Sciatic nerve (tissue), 2 donors: ENCODE measurements at places on chromosomes 13 and 19. TPM values are rescaled to one million over a fixed set of nuclear protein-coding genes. Genes with fewer than 3 reads are reported as not detected.
A peak's percentile ranks its signal among the peaks of the same experiment; 100 is the strongest.

DNA sequence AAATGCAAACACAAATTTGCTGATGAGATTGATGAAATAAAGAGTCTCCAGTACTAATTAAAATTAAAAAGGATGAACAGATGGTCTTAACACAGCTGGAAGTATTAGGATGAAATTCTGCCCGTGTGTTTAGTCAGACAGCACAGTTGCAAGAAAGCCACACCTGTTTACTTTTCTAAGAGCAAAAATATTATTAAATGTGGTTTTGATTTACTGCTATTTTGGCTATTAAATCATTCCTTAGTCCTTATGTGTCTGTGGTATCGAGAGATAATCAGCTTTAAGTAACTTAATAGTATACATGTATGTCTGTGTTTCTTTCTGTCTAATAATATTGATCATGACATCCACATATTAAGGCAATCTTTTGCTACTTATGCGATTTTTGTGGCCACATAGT is 494.9 kb downstream of the GPC6 start:
- DNase-seq: no peak

- peak; percentile 33 for DNase-seq
Observed at GRCh38 chr13:110696776-110697175, 9.1 kb downstream of the CARS2 start.

DNA sequence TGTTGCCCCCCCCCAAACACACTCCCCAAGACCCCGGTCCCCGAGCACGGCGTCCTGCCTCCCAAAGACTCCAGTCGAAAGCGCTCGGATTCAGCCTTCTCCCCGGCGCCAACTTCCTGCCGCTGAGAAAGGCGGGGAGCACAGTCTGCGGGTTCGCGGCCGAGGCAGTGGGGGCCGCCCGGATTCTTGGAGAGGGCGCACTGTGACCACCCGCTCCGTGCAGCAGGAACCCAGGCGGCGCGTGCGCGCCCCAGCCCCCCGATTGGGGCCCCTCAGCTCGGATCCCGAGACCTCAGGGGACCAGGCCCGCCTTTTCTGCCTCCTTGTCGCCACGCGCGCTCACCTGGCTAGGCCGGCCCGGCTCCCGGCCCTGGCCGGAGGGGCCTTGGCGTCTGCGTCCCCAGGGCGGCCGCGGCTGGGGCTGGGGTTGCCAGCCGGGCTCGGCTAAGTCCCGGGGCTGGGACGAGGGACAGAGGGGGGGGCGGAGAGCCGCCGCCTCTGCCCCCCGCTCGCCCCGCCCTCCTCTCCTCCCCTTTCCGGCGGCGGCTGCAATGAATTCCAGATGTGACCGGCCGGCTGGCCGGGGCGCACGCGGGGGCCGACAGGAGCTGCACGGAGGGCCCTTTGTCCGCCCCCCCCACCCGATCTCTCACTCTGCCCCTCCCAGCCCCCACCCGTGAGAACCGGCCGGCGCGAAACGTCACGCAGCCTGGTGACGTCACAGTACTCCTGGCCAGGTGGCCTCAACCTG is at the start of gene S1PR2:
Gene S1PR2, minus strand, starts transcription at position 471 of the 751 bp plus-strand sequence. CDS start 6,426 bp downstream, outside the sequence.
- peak; percentile 90 for DNase-seq

DNA sequence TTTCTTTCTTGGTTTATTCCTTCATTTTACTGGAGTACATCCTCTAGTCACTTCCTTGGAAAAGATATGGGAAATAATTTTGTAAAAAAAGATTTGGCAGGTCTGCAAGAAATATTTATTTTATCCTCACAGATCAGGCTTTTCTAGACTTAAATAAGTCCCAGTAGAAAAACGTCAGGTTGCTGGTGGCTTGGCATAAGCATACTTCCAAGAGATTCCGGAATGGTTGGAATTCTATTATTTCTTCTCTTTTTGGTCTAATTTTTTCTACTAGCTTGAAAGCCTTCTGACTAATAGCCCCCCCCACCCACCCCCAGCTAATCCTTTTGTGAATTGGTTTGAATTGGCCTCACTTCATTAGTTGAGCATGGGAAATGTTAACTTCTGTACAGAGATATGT is 147.6 kb downstream of the ZIC5 start:
- DNase-seq: no peak

DNA sequence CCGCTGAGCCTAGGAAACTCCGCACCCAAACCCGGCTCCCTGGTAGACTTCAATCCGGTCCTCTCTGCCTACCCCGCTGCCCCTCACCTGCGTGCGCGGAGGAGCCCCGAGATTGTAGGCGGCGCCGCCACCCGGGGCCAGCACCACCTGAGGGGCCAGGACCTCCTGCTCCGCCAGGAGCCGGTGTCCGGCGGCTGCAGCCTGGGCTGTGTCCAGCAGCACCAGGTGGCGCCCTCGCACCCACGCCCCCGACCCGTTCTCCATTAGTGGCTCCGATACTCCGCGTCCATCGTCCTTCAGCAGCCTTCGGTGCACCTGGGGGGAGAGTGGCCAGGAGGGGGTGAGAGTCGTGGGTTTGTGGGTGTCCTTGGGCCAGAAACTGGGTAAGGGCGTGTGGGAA is 18.5 kb downstream of the MAN2B1 start:
- DNase-seq: no peak

DNA sequence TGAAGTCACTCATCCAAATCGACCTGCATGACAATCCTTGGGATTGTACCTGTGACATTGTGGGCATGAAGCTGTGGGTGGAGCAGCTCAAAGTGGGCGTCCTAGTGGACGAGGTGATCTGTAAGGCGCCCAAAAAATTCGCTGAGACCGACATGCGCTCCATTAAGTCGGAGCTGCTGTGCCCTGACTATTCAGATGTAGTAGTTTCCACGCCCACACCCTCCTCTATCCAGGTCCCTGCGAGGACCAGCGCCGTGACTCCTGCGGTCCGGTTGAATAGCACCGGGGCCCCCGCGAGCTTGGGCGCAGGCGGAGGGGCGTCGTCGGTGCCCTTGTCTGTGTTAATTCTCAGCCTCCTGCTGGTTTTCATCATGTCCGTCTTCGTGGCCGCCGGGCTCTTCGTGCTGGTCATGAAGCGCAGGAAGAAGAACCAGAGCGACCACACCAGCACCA is 5.9 kb downstream of the SLITRK5 start:
- DNase-seq: no peak

- DNase-seq: no peak
Observed at GRCh38 chr19:18763674-18764590, 27.2 kb downstream of the COMP start.

- no peak for DNase-seq
Observed at GRCh38 chr19:4368128-4368820, 24.9 kb downstream of the MPND start.

GRCh38 chr19:11452620-11453310 is 17.3 kb downstream of the PRKCSH start:
- no peak for DNase-seq

DNA sequence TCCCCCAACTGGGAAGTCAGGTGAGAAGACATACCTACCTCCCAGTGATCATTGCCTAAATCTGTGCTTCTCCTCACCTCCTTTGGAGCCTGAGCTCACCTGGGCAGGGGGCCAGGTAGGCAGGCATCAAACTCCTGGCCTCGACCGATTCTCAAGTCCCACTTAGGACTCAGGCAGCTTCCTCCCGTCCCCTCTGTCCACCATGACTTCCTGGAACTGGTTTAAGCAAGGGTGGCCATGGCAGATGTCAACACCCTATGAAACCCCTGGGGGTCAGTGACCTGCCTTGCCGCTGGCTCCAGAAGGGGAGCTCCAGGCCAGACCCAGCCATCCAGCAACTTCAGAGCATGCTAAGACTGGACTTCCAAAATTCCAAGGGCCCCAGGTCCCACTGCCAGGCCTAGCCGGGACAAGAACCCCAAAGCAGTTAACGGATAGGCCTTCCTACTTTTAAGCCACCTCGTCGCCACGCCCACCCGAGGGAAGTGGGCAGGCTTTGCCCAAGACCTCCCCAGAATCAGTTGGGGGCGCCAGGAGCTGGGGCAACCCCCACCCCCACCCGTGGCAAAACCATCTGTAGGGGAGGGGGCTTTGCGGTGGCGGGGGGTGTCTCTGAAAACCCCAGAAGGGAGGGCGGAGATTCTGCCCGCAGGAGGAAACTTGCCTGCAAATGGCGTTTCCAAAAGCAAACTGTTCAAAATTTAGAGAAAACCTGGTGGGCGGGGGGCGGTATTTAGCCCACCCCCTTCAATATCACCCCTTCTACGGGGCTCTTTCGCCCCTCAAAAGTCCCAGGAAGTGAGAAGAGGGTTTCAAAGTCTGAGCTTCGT is 657 bp downstream of the PLIN3 start:
- peak; percentile 83 for DNase-seq

DNA sequence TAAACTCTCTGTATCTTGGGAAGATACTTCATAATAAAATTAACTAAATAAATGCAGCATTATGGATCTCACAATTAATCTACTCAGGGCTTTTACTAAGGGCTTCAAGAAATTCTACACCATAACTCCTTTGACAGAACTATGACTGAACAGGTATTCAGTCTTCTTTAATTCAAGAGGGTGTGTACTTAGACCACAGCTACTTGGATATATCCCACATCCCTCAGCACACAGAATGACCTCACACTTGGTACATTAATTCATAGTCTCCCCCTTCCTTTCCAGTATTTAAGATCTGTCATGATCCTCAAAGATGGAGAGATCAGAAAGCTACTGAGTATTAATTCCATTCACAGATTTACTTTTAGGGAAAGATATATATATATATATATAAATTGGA is 11.6 kb downstream of the DIAPH3 start:
- DNase-seq: no peak

GRCh38 chr13:113801289-113801961 is 42.4 kb downstream of the TMEM255B start:
- peak; percentile 56 for DNase-seq

- DNase-seq: no peak
Observed at GRCh38 chr19:8638078-8638619, 7.7 kb downstream of the NFILZ start.

GRCh38 chr13:31638577-31638976 is 100.7 kb upstream of the RXFP2 start:
- no peak for DNase-seq

DNA sequence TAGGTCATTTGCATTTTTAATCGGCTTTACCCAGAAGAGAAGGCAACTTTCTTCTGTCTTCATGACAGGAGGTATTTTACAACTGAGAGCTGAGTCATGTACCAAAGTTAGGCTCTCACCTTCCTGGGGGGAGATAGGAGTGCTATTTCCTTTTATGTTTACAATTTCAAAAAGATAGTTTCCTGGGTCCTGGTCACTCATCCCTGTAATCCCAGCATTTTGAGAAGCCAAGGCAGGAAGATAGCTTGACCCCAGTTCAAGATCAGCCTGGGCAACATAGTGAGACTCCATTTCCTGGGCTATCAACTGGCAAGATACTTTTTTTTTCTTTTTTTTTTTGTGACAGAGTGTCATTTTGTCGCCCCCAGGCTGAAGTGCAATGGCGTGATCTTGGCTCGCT is 7.6 kb downstream of the LYPD3 start:
- no peak for DNase-seq

DNA sequence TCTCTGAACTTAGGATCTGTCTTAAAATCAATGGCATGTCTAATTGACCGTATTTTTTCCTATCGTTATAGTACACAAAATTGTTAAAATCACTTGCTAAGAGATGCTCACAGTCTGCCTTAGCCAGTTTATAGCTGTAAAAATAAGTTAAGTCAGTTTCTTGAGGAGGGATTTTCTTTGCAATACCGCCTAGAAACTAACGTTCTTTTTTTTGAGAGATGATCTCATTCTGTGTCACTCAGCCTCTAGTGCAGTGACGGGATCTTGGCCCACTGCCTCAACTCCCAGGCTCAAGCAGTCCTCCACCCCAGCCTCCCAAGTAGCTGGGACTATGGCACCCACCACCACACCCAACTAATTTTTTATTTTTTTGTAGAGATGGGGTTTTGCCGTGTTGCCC is 4.4 kb downstream of the CKAP2 start:
- DNase-seq: no peak

DNA sequence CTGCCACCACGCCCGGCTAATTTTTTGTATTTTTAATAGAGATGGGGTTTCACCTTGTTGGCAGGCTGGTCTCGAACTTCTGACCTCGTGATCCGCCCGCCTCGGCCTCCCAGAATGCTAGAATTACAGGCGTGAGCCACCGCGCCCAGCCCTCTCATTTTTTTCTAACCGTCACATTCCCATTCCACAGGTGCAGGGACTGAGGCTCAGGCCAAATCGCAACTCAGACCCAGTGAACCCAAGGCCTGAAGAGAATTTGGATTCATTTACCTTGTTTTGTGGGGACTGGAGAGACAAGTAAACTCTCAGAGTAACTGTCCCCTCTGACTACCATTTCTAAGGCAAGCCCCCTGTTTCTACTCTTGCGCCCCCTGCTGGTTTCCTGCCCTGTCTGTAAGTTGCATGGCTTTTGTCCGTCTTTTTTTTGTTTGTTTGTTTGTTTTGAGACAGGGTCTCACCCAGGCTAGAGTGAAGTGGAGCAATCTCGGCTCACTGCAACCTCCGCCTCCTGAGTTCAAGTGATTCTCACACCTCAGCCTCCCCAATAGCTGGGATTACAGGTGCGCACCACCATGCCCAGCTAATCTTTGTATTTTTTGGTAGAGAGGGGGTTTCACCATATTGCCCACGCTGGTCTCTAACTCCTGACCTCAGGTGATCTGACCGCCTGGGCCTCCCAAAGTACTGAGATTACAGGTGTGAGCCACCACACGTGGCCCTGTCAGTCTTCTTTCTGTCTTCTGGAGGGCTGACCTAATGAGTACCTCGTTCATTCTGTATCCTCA is 2.3 kb upstream of the STRN4 start:
- peak; percentile 88 for DNase-seq

DNA sequence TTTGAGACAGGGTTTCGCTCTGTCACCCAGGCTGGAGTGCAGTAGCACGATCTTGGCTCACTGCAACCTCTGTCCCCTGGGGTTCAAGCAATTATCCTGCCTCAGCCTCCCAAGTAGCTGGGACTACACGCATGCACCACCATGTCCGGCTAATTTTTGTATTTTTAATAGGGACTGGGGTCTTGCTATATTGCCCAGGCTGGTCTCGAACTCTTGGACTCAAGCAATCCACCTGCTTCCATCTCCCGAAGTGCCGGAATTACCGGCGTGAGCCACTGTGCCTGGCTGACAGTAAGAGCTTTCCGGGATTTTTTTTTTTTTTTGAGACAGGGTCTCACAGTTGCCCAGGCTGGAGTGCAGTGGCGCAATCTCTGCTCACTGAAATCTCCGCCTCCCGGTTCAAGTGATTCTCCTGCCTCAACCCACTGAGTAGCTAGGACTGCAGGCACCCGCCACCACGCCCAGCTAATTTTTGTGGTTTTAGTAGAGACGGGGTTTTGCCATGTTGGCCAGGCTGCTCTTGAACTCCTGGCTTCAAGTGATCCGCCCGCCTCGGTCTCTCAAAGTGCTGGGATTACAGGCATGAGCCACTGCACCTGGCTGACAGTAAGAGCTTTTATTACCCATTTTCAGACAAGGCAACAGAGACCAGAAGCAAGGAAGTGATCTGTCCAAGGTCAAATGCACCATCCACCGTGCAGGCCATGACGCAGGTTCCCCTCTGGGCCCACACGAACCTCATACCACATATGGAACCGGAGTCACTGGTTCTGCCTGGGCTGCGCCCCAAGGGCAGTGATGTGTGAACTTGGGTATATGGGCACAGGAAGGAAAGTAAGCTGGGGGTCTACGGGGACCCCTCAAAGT is 21.0 kb downstream of the RFX1 start:
- DNase-seq: no peak

- no peak for DNase-seq
Observed at GRCh38 chr19:897442-898039, 4.3 kb downstream of the RNU6-9 start.

Gene NLRP11
- not detected for total RNA-seq

Gene ZSCAN4
- not detected for total RNA-seq

Gene ZFP28
- total RNA-seq: 16.0 TPM

Gene DACH1
- total RNA-seq: 4.9 TPM

Gene ZNF816
- 10.7 TPM for total RNA-seq

Gene CGB7
- not detected for total RNA-seq

Gene PNMA8A
- total RNA-seq: 9.3 TPM

Gene SYCN
- total RNA-seq: not detected

Gene TNFRSF19
- total RNA-seq: 25.9 TPM

Gene PODNL1
- total RNA-seq: 17.8 TPM

Gene NRTN
- not detected for total RNA-seq

Gene LMTK3
- total RNA-seq: 0.76 TPM
